ENCODE measurements at places on chromosomes 11 and 22. TPM values are rescaled to one million over a fixed set of nuclear protein-coding genes. Genes with fewer than 3 reads are reported as not detected.

DNA sequence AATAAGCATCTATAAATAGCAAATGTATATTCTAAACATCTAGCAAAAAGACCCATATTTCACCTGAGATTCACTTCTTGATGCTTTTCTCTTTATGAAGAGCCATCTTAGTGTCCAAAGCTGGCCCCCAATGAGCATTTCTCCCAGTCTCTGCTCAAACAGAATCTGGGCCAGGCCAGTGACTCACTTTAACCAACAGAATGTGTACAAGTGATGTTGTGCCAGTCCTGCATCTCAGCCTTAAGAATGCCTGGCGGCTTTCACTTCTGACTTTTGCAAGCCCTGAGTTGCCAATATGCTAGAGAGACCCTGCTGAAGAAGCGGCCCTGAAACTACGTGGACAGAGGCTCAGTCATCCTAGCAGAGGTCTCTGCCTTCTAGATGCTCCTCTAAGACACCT is 6.9 kb upstream of the COPB1 start:
- DNase-seq: no peak

DNA sequence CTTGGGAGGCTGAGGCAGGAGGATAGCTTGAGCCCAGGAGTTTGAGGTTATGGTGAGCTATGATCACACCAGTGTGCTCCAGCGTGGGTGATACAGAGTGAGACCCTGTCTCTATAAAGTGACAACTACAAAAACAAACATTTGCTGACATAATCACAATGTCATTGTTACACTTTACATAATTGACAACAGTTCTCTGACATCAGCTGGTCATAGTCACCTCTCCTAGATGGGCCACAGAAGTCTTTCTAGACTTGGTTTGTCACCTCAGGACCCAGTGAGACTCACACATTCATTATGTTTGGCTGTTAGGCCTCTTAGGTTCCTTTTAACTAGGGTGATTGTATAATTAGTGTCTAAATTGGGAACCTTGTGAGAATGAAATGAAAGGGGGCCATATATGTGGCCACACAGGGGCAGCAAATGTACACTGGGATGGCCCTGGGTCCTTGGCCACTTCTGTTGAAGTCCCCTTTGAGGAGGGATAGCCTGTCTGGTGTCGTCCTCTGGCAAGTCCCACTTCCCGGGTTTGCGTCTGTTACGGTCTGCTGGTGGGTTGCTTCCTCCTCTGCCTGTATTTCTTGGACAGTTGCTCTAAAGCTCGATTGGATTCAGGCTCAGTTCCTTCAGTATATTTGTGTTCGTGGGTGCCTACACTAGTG is 5.8 kb upstream of the PPIL2 start:
- no peak for DNase-seq

- DNase-seq: no peak
Observed at GRCh38 chr11:1041149-1041467, 4.6 kb upstream of the MUC6 start.

GRCh38 chr22:32411829-32412592 is at the start of gene RTCB:
Gene RTCB, minus strand, starts transcription at chr22:32412247. Its CDS starts 91 bp downstream, at chr22:32412156.
- DNase-seq: peak; percentile 96

DNA sequence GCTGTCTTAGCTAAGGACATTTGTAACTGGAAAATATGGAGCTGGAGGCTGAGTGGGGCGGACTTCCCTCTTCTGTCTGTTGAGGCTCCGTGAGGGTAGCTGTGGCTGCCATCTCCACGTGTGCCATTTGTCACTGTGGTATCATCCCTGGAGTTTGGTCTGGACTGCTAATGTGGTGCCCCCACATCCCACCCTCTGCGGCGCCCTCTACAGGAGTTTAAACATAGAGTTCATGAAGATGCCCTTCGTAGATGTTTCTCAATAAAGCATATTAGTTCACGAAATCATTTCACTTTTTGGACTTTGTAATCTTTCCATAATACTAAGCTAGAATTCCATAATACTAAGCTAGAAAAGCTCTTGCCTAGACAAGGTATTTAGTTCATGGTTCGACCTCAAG is 52.4 kb downstream of the TECTA start:
- no peak for DNase-seq

DNA sequence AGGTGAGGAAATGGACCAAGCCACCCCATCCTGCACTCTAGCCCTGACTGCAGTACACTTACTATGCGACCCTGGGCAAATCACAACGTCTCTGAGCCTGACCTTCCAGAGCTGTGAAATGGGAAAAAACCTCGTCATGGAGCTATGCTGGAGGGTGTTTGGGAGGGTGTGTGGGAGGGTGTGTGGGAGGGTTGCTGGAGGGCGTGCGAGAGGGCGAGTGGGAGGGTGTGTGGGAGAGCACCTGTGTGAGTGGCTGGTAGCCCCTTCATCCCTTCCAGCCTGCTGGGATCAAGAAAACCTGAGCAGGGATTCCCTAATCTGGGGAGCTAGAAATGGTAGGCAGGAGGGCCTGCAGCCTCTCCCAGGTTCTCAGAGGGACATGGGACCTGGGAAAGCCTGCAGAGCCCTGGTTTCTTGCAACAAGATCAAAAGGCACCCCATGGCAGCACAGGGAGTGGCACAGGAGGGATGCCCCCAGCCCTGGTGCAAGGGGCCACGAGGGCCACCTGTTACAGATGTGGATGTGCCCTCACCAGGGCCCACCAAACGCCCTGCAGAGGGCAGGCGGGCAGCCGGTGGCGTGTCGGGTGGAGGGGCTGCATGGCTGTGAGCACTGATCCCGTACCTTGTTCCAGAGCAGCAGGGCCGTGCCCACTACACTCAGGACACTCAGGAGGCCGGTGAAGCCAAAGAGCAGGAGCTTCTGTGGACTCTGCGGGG is 23.2 kb downstream of the NFAM1 start:
- DNase-seq: no peak

- DNase-seq: no peak
Observed at GRCh38 chr22:23219822-23220484, 39.6 kb downstream of the BCR start.

Gene MOGAT2
- total RNA-seq: 204 TPM

Gene LIPT2
- total RNA-seq: 3.4 TPM

Gene SLC6A5
- total RNA-seq: not detected

Gene KRTAP5-3
- not detected for total RNA-seq

Gene SDHD
- 215 TPM for total RNA-seq

Gene FAM111A
- total RNA-seq: 27.8 TPM

Gene HIPK3
- 85.4 TPM for total RNA-seq

Gene CD82
- total RNA-seq: 36.1 TPM

Gene CCDC116
- 0.53 TPM for total RNA-seq

Measured in left colon (tissue), 2 donors.